CD4-positive, alpha-beta T cell treated with Interleukin-4 for 1 hour (primary cell): ENCODE measurements at places on chromosomes 12 and 14.

GRCh38 chr12:75739912-75740311, 228.5 kb upstream of the KRR1 start:
- no peak for DNase-seq

DNA sequence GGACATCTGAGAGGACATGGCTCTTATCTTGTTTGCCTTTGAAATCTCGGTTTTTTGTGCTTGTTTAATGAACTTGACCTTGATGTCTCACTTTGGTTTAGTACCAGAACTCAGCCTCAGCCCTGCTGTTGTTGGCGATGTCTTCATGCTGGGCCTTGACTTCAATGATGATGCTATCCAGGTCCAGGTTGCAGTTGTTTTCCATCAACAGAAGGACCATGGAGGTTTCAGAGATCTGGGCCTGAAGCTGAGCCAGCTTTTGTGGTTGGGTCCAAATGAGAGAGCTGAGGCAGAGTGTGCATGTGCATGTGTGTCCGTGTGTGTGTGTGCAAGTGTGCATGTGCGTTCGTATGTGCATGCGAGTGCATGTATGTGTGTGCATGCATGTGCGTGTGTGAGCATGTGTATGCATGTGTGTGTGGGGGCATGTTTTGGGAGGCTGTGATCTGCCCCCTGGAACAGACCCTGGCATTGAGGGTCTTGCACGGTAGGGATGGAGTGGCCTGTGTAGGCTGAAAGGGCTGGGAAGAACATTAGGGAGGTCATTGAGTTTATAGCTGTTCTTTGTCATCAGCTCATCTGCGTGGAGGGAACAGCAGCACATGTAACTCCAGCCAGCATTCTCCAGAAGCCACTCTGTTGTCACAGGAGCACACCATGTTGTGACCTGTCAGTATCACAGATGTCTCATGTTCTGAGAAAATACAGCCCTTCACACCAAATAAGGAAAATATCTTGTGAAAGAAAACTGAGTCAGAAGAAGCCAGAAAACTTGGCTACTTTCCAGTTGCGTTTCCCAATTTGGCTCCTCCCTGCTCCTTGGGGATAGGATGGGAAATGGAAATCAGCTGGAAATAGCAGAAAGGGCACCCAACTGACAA, 10.0 kb upstream of the KRT82 start:
- no peak for DNase-seq

GRCh38 chr14:81192594-81192993, 28.2 kb downstream of the GTF2A1 start:
- peak; percentile 41 for DNase-seq

DNA sequence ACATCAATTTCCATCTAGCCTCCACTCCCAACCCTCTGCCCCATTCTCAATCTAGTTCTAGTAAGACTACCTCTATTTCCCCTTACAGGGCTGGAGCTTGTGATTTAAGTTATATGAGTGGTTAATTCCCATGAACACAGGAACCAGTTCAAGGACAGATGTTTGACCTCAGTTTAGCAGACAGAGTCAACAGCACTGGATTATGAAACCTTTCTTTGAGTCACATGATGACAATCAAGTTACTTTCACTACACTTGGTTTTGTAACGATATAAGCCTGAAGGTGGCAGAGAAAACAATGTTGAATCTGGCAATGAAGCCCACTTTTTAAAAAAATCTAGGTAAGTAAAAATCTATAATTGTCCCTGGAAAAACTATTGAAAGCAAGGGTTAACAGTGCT, 1646.2 kb upstream of the FLRT2 start:
- DNase-seq = no peak

GRCh38 chr14:46490238-46490685, 161.3 kb downstream of the RPL10L start:
- no peak for DNase-seq

DNA sequence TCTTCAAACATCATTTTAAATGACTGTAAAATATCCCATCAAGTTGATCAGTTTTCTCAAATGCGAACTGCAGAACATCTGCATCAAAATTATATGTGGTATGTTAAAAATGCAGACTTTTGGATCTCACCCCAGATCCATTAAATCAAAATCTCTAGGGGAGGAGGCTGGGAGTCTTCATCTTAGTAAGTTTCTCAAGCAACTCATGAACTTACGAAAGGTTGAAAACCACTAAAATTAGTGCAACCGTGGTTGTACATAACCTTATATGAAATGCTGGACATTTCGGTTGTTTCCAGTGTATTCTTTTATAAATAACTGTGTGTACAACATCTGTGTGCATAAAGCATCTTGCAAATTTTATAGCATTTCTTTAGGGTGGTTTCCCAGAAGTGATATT, 39.2 kb downstream of the ZFP36L1 start:
- DNase-seq = no peak

- DNase-seq = no peak
Observed at GRCh38 chr12:108379823-108380222, 40.7 kb upstream of the CMKLR1 start.

- DNase-seq = no peak
Observed at GRCh38 chr12:69906411-69907216, 81.6 kb downstream of the MYRFL start.

DNA sequence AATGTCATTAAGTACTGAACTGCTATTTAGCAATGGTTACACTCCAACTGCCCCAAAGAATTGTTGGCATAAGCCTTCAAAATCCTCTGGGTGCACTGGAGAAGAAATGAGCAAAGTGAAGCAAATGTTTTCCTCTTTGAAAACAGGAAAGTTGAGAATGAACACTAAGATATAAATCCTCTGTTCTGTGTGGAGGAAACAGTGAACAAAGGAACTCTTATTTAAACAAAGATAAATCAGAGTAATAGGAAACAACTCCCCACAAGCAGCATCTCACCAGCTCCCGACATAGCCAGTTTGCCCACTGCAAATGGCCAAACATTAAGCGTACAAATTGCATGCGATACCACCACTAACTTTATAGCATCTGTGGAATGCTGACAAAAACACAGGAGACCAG, 54.0 kb downstream of the BCAT1 start:
- no peak for DNase-seq

DNA sequence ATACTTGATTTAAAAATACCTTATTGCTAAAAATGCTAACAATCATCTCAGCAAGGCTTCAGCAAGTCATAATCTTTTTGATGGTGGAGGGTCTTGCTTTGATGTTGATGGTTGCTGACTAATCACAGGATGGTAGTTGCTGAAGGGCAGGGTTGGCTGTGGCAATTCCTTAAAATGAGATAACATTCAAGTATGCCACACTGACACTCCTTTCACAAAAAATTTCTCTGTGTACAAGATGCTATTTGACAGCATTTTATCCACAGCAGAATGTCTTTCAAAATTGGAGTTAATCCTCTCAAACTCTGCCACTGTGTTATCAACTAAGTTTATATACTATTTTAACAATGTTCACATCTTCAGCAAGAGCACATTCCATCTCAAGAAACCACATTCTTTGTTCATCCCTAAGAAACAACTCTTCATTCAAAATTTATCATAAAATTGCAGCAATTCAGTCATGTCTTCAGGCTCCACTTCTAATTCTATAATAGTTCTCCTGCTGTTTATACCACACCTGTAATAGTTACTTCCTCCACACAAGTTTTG, 16.1 kb downstream of the SCAF11 start:
- no peak for DNase-seq

DNA sequence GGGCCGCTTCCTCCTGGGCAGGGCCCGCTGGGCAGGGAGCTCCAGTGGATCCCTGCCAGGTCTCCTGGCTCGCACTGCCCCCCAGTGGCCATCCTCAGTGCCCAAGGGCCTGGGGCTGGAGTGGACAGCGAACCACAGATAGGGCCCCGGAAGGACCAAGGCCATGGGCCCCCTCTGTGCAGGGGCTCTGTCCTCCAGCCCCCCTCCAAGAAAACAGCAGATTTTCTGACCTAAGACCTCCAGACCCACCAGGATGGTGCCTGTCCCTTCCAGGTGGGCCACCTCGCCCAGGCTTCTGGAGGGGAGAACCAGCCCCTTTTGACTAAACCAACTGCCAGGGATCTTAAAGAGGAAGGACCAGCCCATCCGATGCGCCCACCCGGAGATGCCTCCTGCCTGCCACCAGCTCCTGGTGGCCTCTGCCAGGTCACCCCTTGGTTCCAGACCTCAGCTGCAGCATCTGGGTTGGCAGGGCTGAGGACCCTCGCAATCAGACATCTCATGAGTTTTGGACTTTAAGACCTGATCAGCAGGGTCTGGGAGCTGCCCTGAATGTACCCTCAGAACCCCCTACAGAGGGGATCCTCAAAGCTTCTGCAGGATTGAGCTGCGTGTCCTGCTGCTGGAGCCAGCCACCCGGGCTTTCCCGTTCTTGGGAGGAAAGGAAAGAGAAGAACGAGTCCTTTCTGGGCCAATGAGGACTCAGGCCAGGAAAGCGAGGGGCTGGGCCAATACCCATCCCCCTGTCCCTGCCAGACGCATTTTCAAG, 325.8 kb upstream of the DIO3 start:
- no peak for DNase-seq

GRCh38 chr12:131754184-131754583, 43.3 kb downstream of the SFSWAP start:
- DNase-seq = no peak

- DNase-seq = no peak
Observed at GRCh38 chr12:31019561-31019960, 54.1 kb upstream of the DDX11 start.

GRCh38 chr12:31444736-31445135, 118.8 kb upstream of the SINHCAF start:
- no peak for DNase-seq

DNA sequence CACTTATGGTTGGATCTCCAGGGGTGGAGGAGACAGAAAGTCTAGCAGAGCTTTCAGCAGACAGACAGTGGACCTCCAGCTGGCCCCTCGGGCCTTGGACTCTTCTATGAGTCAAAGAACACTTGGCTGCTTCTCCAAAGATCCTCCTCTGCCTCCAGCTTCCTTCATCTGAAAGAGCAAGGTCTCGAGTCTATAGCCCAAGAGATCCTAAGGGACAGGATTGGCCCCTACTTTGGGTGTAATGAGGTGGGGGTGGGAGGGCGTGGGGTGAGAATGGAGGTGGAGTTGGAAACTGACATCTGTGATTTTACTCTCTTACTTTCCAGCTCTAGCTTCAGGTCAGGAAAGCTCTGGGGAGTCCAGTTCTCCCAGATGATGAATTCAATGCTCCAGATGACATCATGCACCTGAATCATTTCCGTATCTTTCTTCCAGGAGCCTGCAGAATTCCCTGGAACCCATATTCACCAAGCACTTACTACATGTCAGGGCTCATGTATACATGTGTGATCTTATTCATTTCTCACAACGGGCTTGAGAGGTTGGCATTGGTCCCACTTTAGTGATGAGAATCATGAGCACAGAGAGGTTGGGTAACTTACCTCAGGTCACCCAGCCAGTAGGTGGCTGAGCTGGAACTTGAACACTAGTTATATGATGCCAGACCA, 10.2 kb upstream of the PGF start:
- DNase-seq = no peak

- peak; percentile 20 for DNase-seq
Observed at GRCh38 chr12:16198884-16199283, 78.6 kb downstream of the SLC15A5 start.

DNA sequence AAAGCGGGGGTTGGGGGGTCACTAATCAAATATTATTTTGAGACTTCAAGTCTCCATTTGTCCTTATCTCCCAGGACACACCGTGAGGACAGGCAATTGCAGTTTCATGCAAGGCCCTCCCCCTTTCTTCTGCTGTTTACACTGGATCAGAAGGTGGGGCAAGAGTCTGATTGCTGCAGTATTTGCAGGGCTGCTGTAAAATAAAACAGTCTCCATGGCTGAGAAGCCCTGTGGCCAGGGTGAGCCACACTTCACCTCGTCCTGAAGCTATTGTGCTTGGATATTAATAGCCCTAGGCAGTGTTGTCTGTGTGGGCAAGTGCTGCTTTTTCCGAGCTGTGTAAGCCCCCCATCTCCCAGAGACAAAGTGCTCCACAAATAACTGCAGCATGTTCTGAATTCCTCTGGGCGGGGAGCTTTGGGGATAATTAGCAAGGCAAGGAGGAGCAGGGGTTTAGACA, 187.4 kb upstream of the NTF3 start:
- DNase-seq = no peak

GRCh38 chr12:81797100-81797499, 38.0 kb upstream of the PPFIA2 start:
- no peak for DNase-seq

GRCh38 chr12:116399055-116399454, 121.6 kb upstream of the MED13L start:
- DNase-seq = no peak

- no peak for DNase-seq
Observed at GRCh38 chr12:9327320-9327719, 119.1 kb upstream of the PZP start.

GRCh38 chr12:73863546-73863945, 674.1 kb upstream of the ATXN7L3B start:
- no peak for DNase-seq

- no peak for DNase-seq
Observed at GRCh38 chr12:31524791-31525495, 66.0 kb downstream of the DENND5B start.

- no peak for DNase-seq
Observed at GRCh38 chr14:100618763-100619320, 31.6 kb upstream of the BEGAIN start.
